ENCODE measurements at places on chromosomes 12 and 14.

DNA sequence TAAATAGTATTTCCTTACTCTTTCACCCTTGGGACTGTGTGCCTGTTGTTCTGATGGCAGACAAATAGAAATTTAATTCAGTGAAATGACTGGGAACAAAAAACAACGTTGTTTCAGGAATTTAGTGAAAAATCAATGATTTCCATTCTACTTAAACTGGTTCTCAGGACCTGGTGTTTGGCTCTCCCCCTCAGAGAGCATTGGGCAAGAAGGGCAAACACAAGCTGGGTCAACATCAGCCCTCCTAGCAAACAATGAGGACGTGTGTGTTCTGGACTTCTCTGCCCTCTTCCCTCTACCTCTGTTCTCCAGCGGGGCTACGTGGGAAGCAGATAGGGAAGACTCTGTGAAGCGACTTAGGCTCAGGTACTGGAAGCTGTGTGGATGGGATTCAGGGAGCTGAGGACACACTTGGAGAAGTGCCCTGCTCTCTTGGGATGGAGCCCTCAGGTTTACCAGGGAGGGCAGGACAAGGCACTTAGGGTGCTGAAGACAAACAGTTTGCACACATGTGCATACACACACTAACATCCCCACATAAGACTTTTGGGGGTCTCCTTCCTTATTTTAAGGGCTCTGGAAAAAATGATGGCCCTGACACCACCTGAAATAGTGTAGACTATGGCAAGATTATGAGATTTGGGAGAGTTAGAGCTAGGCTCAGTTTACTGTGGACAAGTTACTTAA is 7.6 kb upstream of the SERPINA1 start:
- no peaks in the 10 kb centered on the region for H3K27me3 ChIP-seq
- no peaks in the 10 kb centered on the region for H3K36me3 ChIP-seq
- peaks cover 46% of the 10 kb centered on the region for H3K4me1 ChIP-seq
- H3K4me3 ChIP-seq: no peak overlapping the region

GRCh38 chr12:46304070-46304469 is 35.2 kb upstream of the SLC38A1 start:
- DNase-seq: no peak
- H3K27me3 ChIP-seq: no peaks in the 10 kb centered on the region
- no peak overlapping the region for H3K4me3 ChIP-seq
- no peaks in the 10 kb centered on the region for H3K36me3 ChIP-seq
- H3K27ac ChIP-seq: no peak overlapping the region
- no peaks in the 10 kb centered on the region for H3K4me1 ChIP-seq

DNA sequence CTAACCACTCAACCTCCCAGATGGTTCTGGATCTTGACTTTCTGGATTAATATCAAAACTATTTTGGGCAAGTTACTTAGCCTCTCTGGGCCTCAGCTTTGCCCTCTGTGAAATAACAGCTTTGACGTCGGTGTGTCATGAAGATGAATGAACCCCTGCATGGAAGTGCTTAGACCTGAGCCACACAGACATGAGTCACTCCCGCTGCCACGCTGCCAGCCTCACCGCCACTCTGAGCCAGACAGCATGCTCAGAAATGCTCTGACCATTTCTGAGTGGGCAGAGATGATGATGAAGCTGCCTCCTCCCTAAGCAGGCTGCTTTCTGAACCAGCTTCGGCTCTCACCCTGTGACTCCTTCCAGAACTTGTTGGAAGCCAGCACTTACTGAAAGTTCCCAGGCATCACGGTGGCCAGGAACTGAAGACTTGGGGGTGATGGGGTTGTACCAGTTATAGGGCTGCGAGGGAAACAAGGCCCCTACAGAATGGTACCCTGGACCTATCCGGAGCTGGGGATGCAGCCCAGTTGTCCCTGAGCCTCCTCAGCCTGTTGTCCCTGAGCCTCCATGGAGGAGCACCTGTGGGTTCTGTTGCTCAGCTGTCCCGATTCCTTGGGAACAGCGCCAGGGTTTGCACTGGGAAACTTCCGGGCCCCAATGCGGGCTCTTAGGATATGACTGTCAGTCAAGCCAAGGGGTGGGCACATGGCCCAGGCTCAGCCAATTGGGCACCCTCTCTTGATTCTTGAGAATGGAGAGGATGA is 2.0 kb upstream of the CCDC197 start:
- H3K4me3 ChIP-seq: no peak overlapping the region
- DNase-seq: no peak
- no peak overlapping the region for H3K27ac ChIP-seq
- H3K4me1 ChIP-seq: no peaks in the 10 kb centered on the region
- H3K27me3 ChIP-seq: no peaks in the 10 kb centered on the region

GRCh38 chr12:125382926-125383325 is 317.7 kb downstream of the AACS start:
- peaks cover 10% of the 10 kb centered on the region for H3K4me1 ChIP-seq
- H3K36me3 ChIP-seq: no peaks in the 10 kb centered on the region
- no peaks in the 10 kb centered on the region for H3K27me3 ChIP-seq
- no peak overlapping the region for H3K27ac ChIP-seq
- no peak for DNase-seq

GRCh38 chr12:42643881-42644579 is 54.5 kb upstream of the PRICKLE1 start:
- H3K27me3 ChIP-seq: no peaks in the 10 kb centered on the region
- peaks cover 12% of the 10 kb centered on the region for H3K4me1 ChIP-seq
- no peak overlapping the region for H3K27ac ChIP-seq
- no peaks in the 10 kb centered on the region for H3K36me3 ChIP-seq

DNA sequence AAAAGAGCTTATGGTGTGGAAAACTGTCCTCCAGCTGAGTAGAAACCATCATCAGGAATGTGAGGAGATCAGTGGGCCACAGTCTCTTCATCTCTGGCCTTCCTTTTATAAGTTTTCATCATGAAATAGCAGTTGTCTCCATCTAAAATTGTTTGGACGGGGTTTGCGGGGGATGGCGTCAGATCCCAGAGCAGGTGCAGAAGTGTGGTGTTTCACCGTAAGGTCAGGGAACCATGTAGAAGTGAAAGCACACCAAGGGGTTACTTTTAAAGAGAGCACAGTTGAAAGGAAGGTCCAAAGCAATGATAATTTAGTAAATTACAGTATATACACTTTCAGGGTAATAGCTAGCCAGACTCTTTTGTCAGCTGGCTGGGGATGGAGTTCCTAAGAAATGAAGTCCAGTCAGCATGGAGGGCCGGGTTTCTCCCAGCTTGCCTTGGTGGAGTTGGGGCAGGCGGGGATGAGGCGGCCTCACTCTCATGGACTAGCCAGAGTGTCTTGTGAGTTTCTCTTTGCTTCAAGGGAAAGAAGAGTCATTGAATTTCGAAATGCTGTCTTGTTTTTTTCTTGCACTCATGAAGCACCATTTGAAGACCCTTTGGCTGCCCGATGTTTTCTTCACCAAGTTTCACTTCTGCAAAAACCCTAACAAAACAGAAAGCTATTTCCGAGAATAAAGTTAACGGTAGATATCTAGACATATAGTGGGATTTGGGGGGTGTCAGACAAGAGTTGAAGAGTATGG is 100.6 kb downstream of the ETV6 start:
- no peaks in the 10 kb centered on the region for H3K4me1 ChIP-seq
- DNase-seq: no peak
- H3K27me3 ChIP-seq: no peaks in the 10 kb centered on the region
- no peak overlapping the region for H3K4me3 ChIP-seq

DNA sequence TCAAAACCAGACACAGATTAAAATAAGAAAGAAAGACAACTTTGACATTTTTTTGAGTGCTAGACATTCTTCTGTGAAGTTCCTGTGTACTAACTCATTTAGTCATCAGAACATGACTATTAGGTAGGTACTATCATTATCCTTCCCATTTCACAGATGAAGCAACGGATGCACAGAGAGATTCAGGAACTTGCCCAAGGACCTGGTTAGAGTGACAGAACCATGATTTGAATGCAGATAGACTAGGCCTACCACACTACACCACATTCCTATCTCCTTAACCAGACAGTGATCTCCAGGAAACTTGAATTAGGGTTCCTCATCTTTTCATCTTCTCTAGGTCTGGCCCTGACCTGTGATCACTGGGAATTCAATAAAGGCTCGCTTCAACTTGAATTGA is 54.4 kb upstream of the MED13L start:
- H3K27me3 ChIP-seq: no peaks in the 10 kb centered on the region
- H3K4me3 ChIP-seq: no peak overlapping the region
- DNase-seq: no peak
- peaks cover 13% of the 10 kb centered on the region for H3K4me1 ChIP-seq

- H3K4me1 ChIP-seq: peaks cover 30% of the 10 kb centered on the region
- peak overlapping the region; percentile 70 for H3K4me3 ChIP-seq
These were observed 730 bp downstream of the CLSTN3 start for GRCh38 chr12:7130701-7131501.

GRCh38 chr12:105382771-105383622 is 52.5 kb downstream of the C12orf75 start:
- H3K27ac ChIP-seq: no peak overlapping the region
- H3K36me3 ChIP-seq: no peaks in the 10 kb centered on the region
- peak; percentile 57 for DNase-seq
- no peak overlapping the region for H3K4me3 ChIP-seq

- no peak overlapping the region for H3K4me3 ChIP-seq
- no peaks in the 10 kb centered on the region for H3K36me3 ChIP-seq
- no peak for DNase-seq
- H3K4me1 ChIP-seq: no peaks in the 10 kb centered on the region
These were observed 74.7 kb downstream of the APAF1 start for GRCh38 chr12:98719515-98720504.

DNA sequence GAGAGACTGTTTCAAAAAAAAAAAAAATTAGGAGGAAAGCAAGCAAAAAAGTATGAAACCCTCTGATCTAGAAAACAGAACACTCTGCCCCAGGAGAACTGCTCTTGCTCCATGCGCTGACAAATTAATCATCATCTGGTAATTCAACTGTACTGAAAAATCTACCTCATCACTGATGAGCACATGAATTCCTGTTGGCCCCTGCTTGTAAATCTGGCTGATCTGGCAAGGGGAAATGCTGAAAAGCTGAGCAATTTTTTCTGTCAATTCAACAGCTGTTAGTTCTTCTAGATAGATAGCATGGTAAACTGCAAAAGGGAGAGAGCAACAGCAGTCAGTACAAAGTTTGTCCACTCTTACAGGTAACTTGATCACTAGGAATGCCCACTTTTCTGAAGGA is 15.2 kb upstream of the CSRNP2 start:
- no peak overlapping the region for H3K27ac ChIP-seq
- H3K36me3 ChIP-seq: peaks cover 1% of the 10 kb centered on the region

GRCh38 chr12:57341275-57341990 is 89.4 kb downstream of the R3HDM2 start:
- H3K4me3 ChIP-seq: no peak overlapping the region
- H3K4me1 ChIP-seq: no peaks in the 10 kb centered on the region
- no peaks in the 10 kb centered on the region for H3K36me3 ChIP-seq
- no peak for DNase-seq

DNA sequence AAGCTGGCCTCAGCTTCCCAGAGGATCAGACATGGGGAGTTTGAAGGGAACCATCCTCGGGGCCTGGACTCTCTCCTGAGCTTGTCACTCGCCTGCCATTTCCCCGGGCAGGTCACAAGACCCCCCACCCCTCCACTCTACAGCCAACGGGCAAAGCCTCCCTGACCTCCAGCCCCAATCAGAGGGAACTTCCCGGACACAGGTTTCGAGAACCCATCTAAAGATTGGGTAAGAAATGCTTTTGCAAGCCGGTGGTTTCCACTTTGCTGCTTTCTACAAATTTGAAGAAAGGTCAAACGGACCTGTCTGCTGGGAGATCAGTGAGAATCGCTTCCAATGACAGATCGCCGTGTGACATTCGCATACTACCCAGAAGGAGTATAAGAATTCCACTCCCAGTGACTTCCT is 89.6 kb downstream of the SCARB1 start:
- H3K4me3 ChIP-seq: no peak overlapping the region
- H3K36me3 ChIP-seq: no peaks in the 10 kb centered on the region
- H3K27me3 ChIP-seq: no peaks in the 10 kb centered on the region

DNA sequence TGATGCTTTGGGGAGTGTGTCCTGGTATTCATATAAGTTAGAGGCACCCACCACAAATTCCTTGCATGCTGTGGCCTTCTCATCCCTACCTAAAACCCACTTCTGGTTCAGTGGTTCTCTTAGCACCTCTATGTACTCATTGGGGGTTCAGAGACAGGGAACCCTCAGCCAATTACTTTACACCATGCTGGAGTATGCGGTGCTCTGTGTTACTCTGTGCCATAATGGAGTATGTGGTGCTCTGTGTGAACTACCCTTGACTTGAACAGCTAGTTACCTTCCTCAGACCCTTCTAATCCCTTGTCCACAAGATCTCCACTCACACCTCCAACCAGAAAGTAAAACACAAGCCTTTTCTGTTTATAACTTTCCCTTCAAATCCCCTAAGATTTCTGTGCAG is 172.5 kb upstream of the E2F7 start:
- no peak overlapping the region for H3K4me3 ChIP-seq
- no peak for DNase-seq
- H3K4me1 ChIP-seq: no peaks in the 10 kb centered on the region
- no peaks in the 10 kb centered on the region for H3K27me3 ChIP-seq
- no peaks in the 10 kb centered on the region for H3K36me3 ChIP-seq

GRCh38 chr14:99604766-99605298 is 825 bp upstream of the CCDC85C start:
- H3K4me1 ChIP-seq: peaks cover 25% of the 10 kb centered on the region
- no peaks in the 10 kb centered on the region for H3K36me3 ChIP-seq
- H3K4me3 ChIP-seq: peak overlapping the region; percentile 81
- no peak for DNase-seq

DNA sequence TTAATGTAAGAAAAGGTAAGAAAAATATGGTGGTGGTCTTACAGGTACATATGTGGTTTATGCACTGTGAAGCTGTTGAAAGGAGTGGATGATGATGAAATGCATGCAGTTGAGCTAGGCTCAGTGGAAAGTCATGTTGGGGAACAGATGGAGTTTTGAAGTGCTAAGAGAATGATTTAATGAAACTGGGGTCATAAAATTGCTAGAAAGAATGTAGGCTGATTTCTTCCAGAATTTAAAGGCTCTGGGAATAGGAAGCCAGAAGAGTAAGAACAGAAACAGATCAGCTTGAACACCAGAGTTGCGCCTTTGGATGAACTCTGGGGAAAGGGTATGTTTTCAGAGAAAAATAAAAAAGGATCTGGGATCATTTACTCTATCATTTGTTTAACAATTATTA is 146.5 kb downstream of the MON2 start:
- no peak for DNase-seq
- H3K4me3 ChIP-seq: no peak overlapping the region
- no peak overlapping the region for H3K27ac ChIP-seq
- no peaks in the 10 kb centered on the region for H3K36me3 ChIP-seq
- no peaks in the 10 kb centered on the region for H3K4me1 ChIP-seq

DNA sequence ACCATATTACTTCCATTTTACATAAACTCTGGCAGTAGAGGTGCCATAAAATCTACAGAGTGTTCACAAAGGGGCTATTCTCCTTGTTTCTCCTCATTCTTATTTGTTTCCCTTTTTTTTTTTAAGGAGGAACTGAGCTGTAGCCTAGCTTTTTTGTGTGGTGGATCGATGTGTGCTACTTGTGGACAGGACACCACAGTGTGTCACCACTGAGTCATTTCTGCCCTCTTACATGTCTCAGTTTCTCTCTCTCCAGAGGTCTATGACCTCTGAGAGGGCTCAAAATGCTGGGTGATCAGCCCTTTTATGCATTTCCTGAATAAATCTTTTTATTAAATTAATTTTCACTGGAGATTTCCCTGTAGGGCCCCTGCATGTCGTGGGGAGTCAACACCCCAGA is 370.2 kb downstream of the ADGRD1 start:
- no peak overlapping the region for H3K27ac ChIP-seq
- H3K27me3 ChIP-seq: no peaks in the 10 kb centered on the region
- no peak overlapping the region for H3K4me3 ChIP-seq

Data from Caco-2 (cell line).